ENCODE measurements at places on chromosomes 2 and 18. TPM values are rescaled to one million over a fixed set of nuclear protein-coding genes. Genes with fewer than 3 reads are reported as not detected.
A peak's percentile ranks its signal among the peaks of the same experiment; 100 is the strongest.

DNA sequence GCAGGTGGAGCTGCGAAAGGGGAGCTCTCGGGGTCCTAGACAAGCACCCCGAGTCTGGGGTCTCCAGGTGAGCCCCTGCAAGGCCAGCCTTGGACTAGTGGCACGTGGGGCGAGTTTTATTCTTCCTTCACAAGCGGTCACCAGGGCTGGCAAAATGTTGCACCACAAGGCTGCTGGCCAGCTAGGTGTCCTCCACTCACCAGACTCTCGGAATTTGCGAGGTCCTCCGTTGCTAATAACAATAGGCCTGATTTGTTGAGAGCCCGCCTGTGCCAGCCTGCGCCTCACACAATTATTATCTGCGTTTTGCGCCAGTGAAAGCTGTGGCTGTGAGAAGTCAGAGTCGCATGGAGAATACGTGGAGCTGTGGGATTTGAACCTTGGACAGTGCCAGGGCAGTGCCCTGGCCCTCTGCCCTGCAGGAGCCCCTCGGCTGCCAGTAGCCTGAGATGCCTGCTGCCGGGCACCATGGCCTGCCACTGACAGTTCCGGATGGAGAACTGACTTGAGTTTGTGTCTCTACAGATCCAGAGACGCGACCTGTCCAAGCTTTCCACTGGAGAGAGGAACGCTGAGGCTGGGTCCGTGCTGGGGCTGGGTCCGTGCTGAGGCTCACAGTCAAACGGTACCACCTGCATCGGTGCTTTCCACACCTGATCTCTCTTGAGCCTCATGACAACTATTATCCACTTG is 77.6 kb upstream of the ODC1 start:
- no peak for DNase-seq

DNA sequence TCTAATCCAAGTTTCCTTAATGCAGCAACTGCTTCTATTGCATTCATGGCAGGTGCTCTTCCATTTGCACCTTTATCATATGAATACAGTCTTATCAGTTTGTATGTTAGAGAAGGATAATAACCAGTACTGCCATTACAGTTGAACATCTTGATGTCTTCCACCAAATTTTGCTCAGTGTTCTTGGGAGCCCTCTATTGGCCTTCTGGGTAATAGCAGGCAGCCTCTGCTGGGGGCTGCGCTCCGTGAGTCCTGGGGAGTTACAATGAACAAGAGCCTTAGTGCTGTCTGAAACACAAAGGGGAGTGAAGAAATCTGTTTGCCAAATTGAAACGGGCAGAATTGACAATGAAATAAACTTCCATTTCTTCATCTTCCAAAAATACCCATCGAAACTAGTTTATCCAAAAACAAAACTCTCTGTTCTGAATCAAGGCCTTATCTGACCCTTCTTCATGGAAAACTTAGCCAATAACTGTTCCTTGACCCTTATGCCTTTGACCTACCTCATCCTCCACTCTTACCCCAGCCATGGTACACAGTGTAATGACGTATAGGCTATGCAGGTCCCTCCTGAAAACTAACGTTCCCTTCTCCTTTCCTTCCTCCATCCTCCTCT is 79.9 kb downstream of the ALK start:
- peak; percentile 38 for DNase-seq

DNA sequence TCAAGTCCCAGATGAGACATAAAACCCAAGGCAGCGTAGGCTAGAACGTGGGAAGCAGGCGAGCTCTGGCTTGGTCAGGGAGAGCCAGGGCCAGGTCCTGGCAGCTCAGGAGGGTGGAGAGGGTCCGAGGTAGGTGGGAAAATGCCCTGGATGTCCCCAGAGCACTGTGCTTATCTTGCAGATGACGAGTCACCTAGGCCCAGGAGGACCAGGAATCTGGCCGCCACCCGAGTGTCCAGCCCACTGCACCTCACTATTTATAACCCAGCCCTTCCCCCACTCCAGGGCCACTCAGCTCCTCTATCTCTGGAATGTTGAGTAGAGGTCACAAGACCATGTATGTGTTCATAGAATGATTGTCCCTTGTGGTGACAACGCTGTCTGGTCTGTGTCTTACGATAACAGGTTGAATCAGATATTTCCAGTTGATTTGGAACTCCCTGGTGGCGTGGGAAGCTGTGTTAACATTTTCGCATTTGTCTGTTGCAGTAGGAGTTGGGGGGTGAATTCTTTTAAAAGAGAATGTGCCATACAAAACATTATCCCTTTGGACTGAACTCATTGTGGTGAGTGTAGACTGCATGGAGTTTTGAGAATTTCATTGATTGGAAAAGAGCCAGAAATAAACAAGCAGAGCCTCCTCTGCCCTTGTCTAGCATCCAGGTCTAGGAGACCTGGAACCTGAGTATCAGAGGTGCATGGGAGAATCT is 47.5 kb downstream of the EMILIN2 start:
- no peak for DNase-seq

GRCh38 chr2:26561918-26562810 is 79.0 kb downstream of the CIB4 start:
- no peak for DNase-seq

DNA sequence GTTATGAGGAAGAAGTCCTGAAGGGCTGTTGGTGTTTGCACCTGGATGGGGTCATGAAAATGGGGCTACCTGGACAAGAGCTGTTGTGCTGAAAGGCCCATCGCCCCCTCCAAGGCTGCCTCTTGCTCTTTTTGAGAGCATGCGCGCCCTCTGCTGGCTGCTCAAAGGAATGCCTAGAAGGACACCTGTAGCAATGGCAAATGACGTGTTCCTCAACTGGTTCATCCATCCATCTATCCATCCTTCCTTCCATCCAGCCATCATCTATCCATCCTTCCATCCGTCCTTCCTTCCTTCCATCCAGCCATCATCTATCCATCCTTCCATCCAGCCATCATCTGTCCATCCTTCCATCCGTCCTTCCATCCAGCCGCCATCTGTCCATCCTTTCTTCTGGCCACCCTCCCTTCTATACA is 17.2 kb upstream of the RPL31 start:
- peak; percentile 78 for DNase-seq

GRCh38 chr2:156215656-156216055 is 116.9 kb downstream of the NR4A2 start:
- DNase-seq = no peak

- DNase-seq = no peak
Observed at GRCh38 chr2:16637304-16637703, 28.3 kb downstream of the CYRIA start.

- DNase-seq = no peak
Observed at GRCh38 chr18:5309888-5310470, 14.5 kb upstream of the ZBTB14 start.

DNA sequence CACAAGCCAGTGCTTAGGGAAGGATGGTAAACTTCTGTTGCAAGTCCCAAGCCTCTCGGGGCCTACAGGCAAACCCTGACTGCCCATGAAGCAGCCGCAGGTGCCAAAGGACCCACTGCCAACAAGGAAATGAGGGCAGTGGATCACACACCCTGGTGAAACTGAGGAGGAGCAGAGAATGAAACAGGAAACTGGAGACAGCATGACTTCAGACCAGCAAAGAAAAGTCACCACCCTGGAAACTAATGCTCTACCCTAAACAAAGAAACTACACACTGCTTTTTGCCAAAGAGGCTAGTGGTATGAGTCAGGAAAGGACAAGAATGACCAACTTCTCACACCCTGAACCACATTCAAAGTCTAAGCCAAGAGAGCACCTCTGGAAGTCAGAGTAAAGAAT is 97.2 kb downstream of the MYO5B start:
- no peak for DNase-seq

DNA sequence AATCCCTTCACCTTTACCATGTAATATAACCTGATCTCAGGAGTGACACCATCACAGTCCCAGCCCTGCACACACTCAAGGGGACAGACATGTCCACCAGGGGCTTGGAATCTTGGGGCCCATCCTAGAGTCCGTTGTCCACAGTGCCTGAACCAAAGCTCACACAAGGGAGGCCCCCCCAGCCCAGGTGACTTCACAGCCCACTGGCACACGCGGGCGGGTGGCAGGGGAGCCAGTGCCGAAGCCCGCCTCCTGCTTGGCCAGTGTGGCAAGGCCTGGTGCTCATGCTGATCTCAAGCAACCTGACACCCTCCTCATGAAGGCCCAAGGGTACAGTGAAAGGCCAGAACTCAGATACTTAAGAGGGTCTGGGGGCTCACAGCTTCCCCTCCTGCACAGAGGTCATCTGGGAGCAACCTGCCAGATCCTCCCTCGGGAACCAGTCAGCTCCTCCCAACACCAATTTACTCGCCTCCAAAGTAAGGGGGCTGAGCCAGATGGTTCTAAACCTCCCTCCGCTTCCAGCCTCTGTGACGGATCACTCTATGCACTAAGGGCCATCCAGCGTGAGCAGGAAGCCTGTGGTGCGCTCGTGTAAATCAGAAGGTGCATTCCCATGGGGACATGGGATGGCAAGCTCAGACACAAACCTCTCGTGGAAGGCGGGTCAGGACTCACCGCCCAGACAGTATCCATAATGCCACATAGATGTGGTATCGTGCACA is 3.2 kb upstream of the RAB17 start:
- no peak for DNase-seq

DNA sequence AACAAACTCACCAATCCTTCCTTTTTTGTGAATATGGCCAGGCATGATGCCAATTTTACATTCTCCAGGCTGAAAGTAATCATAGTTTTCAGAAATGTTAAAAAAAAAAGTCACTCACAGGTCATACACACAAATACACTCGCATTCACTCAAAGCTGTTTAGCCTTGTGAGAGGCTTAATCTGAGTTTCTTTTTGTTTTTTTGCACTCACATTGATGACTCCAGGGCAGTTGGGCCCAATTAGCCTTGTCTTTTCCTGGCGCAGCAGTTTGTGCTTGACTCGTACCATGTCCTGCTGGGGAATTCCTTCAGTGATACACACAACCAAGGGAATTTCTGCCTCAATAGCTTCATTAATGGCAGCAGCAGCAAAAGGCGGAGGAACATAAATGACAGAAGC is 18.0 kb downstream of the SUCLG1 start:
- no peak for DNase-seq

DNA sequence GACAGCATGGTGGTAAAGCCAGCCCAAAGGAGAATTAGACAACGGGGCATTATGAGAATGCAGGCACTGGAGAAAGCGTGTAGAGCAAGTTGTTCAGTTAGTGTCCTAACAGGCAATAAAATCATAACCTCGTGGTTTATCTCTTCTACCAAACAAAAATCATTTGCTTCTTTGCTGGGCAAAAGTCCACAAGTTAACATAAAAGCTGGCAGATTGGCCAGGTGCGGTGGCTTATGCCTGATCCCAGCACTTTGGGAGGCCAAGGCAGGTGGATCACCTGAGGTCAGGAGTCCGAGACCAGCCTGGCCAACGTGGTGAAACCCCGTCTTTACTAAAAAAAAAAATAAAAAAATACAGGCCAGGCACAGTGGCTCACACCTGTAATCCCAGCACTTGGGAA is 364.1 kb downstream of the SETBP1 start:
- no peak for DNase-seq

DNA sequence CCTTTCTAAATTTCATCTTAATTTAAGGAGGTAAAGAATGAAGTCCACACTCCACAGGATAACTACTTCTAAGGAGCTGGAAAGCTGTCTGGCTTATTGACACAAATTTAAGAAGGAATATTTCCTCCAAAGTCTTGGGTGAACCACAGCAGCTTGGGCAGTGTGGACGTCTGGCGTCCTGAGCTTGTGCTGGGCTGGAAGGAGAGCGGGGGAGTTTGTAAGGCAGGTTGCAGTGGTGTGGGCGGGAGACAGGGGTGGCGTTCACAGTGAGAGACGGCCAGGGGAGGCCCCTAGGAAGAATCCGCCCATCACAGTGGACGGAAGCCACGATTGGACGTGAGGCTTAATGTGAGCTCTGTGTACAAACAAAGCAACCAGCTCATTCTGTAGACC is 25.7 kb downstream of the ADI1 start:
- peak; percentile 84 for DNase-seq

GRCh38 chr2:145413261-145414030 is 893.5 kb upstream of the ZEB2 start:
- DNase-seq = no peak

DNA sequence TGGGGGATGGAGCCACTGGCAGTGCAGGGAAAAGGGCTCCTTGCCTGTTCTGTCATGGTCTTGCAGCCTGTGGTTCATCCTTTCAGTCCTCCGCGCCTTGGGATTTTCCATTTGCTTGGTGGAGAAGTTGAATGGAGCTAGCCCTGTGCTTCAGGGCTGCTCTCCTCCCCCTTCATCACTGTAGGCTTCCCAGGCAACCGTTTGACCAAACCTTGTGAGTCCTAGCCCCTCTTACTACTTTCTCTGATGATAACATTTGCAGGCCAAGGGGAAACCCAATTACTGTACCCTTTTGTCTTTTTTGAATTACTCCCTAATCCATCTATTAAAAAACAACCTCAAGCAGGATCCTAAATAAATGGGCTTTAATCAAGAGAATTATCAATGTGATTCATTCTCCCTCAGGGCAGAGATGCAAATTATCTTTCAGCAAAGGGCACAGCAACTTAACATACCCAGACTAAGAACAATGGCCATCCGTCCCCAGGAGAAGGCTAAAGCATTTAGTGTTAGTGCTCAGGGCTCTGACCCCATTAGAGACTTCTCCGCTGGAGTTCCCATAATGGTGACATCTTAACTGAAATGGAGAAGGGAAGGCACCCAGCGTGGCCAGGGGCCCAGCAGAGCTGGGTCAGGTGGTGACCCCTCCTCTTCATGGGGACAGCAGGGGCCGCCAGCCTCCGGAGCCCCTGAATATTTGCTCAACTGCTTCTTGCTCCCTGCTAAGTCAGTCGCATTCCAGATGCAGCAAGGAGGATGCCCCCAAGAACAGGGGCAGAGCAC is 40.7 kb downstream of the RHOB start:
- no peak for DNase-seq

- no peak for DNase-seq
Observed at GRCh38 chr2:10554961-10555809, 107.1 kb upstream of the ODC1 start.

GRCh38 chr2:20677301-20678085 is 10.5 kb downstream of the GDF7 start:
- no peak for DNase-seq

DNA sequence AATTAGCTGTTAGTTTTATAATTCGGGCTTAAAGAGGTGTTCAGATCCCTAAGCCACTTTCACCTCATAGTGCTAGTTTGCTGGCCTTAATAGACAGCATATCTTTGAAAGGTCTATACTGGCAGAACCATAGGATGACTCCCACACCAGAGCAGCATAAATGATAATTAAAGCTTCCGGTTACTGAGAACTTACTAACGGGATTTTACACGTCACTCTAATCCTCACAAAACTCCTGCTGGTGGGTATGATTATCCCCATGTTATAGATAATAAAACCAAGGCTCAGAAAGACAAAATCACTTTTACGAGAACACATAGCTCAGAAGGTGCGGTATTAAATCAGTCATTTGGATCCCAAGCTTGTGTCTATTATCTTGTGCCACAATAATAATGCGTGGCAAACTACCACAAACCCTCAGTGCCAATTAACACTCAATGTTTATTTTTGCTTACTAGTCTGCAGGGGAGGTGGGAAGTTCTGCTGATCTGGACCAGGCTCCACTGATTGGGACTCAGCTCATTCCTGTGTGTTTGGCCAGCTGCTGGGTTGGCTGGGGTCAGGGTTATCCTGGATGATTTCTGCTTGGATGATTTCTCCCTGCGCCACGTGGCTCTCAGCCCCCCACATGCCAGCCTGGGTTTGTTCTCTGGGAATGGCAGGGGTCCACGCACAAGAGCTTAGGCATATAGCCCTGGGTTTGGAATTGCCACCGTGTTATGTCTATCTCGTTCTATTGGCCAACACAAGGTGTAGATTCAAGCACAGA is 62.3 kb downstream of the TRIB2 start:
- DNase-seq = no peak

The G6PC2 gene
- not detected for total RNA-seq

The AQP12A gene
- total RNA-seq = not detected

The TMEM200C gene
- not detected for total RNA-seq

The CERS6 gene
- 9.0 TPM for total RNA-seq

The MC2R gene
- not detected for total RNA-seq

The DNAJC5G gene
- not detected for total RNA-seq

The CCDC150 gene
- 8.7 TPM for total RNA-seq
